ENCODE measurements at places on chromosomes 7 and 10.

DNA sequence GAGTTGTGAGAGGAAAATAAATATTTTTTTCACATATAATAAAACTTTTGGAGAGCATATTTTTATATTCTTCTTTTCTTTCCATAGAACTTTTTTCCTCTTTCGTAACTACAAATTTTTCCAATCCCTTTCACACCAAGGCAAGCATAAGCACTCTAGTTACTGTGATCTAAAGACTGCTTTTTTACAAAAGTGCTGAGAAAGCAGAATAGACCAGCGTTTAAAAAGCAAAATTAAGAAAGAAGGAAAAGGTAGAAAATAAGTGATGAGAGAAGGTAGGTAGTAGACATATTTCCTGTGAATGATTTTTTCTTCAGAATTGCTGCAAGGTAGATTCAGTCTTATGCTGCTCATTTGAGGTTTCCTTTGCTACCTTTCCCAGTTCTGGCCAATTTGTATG lies 195.5 kb downstream of the MBL2 start:
- no peak for DNase-seq

GRCh38 chr10:46096909-46097575 lies 51.0 kb upstream of the MSMB start:
- no peak for DNase-seq

DNA sequence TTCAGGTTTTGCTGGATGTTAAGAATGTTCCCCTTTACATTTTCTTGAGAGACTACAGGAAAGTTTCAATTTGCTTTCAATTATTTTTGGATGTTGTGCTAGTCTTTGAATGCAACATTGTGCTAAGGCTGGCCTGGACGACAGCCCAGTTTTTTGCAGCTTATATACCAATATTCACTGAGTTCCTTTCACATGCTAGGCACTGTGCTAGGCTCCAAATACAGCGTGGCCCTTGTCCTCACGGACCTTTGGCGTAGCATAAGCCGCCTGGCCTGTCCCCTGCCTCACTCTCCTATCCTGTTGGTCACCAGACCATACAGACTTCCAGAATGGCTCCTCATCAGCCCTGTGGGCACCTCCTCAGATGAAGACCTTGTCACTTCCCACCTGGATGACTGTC lies 19.5 kb upstream of the HSPA12A start:
- no peak for DNase-seq

DNA sequence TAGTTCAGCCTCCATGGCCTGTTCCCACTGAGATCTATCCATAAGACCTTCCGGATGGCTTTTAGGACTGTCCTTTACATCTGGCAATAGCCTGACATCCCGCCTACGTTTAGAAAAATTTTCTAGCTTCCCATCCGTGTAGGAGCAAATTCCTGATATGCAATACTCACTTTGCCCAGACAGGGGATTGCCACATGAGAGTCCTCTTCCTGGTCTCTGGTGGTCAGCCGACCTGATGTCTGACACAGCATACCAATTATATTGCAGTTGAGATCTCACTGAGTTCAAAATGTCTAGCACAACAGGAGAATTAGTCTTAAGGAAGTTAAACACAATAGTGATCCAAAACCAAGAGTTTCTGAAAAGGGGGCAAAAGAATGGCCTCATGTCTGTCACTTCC lies 9.4 kb upstream of the ETV1 start:
- DNase-seq = no peak

- no peak for DNase-seq
Measured at GRCh38 chr10:98186681-98187080, 52.2 kb downstream of the R3HCC1L start.

GRCh38 chr7:18004372-18004771 lies 23.3 kb downstream of the PRPS1L1 start:
- no peak for DNase-seq

- no peak for DNase-seq
Measured at GRCh38 chr10:13340068-13340467, 8.0 kb downstream of the SEPHS1 start.

DNA sequence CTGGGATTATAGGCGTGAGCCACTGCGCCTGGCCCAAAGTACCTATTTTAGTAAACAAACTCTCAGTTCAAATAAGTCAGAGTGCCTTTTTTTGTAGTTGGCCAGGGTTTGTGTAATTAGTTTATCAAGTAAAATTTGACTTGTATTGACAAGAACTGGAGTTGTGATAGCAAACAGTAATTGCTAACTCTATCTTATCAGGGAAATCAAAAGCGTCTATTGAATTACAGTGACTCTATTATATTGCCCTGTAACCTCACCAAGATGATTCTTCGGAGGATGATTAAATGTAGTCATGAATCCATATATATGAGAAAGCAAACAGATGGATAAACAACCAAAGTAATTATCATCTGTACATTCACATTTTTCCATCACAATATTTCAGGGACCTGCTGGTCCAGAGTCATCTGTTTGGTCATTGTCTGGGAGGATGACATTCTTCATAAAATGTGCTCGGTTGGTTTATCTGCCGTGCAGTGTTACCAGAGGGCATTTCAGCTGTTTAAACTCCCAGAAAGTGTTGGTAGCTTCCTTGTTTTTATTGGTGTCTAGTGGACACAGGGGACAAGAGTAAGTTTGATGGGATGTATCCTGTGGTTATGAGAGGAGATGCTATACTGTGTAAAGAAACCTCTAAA lies 35.6 kb downstream of the DOCK1 start:
- no peak for DNase-seq

DNA sequence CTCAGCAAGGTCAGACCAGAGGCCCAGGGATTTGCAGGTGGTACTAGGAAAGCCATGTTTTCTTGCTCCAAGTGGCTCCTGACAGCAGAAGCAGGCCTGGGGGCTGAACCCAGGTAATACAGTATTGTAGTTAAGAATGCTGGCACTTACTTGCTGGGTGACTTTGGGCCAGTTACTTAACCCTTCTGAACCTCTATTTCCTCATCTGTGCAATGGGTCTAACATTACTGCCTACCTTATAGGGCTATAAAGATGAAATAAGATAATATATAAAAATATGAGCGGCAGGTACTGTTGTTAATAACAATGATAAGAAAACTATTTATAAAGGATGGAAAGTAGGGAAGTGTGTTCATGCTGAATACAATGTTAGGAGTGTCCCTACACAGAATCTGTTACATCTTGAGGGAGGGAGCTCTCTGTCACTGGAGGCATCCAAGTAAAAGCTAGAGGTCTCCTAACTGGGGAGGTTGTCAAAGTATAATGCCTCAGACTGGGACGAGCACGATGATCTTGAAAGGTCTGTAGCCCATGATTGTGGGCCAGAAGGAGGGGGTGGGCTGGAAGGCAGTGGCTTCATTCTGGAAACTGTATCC lies 26.9 kb downstream of the ADAMTS14 start:
- no peak for DNase-seq

- no peak for DNase-seq
Measured at GRCh38 chr10:102455893-102456471, 4.6 kb upstream of the C10orf95 start.

DNA sequence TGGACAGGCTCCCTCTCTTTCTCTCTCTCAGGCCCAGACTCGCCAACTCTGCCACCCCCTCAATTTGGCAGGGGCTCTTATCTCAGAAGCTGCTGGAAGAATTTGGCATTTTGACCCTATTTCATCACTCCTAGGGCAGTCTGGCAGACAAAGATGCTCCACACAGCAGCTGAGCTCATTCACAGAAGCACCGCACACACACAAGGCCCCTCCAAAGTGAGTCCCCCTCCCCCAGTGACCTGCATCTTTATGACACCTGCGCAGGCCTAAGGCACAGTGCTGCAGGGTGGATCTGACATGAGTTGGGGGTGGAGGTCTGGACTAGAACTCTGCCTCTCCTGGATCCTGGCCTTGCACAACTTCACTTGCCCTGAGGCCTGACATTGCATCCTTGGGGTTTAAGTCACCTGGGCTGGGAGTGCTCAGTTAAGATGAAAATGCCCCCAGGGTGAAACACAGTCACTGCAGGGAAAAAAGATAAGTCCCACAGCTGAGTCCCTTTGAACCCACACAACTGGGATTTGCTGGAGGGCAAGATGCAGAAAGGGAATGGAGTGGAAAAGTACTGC lies 41.1 kb upstream of the DUSP5 start:
- no peak for DNase-seq

DNA sequence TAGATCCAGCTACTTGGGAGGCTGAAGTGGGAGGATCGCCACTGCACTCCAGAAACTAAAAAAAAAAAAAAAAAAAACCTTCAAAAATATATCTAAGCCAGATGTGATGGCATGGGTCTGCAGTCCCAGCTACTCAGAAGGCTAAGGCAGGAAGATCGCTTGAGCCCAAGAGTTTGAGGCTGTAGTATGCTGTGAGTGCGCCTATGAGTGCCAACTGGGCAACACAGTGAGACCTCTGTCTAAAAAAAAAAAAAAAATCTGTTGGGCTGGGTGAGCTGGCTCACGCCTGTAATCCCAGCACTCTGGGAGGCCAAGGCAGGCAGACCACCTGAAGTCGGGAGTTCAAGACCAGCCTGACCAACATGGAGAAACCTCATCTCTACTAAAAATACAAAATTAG lies 2.8 kb upstream of the CHCHD1 start:
- DNase-seq = no peak

- DNase-seq = no peak
Measured at GRCh38 chr10:101841826-101842225, 1.8 kb downstream of the KCNIP2 start.

DNA sequence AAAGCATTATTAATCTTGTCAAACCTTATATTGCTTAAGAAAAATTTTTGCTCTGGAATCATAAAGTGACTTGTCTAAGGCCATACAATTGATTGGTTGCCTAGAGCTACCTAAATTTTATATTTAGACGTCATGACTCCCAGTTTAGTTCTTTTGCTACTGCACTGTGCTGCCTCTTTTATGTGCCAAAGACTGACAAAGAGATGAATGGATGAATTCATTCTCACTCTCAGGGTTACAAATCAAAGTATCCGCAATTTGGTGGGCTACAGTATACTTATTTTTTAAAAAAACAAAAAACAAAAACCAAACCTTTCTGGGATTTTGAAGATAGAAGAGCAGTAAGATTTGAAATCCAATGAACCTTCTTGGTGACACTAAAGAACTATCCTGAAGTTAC lies 27.7 kb upstream of the TMEM229A start:
- no peak for DNase-seq

- no peak for DNase-seq
Measured at GRCh38 chr7:142799437-142799835, 28.7 kb downstream of the PRSS2 start.

DNA sequence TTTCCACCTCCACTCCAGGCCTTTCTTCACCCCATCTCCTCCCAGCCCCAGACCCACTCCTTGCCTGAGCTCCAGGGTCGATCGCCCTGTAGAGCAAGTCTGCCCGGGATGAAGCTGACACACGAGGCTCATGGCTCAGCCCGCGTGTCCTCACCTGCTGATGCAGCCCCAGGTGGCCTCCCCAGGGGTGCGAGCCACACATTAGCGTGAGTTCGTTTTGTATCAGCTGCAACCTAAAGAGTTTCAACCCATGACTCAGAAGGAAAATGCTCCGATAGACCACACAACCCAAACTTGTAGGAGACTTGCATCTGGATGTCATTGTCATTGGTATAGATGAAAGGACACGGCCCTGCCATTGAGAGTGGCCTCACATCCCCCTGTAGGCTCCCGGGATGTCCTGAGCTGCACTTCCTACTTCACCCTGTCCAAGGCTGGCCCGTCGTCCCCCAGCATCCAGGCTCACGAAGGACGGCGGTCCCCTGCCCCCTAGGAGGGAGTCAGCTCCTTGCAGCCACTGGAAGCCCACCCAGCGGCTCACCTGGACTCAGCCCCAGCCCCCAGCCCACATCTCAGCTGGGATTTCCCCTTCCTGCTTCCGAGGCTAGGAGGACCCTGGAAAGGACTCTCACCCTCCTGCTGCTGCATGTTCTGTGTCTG lies 97.7 kb downstream of the HTR5A start:
- no peak for DNase-seq

- DNase-seq = no peak
Measured at GRCh38 chr7:35003679-35004303, 33.5 kb downstream of the DPY19L1 start.

- DNase-seq = no peak
Measured at GRCh38 chr10:6399231-6399741, 180.8 kb downstream of the PRKCQ start.

GRCh38 chr10:132957131-132957530 lies 14.8 kb upstream of the CFAP46 start:
- DNase-seq = no peak

GRCh38 chr7:36312064-36312914 lies 77.4 kb upstream of the ANLN start:
- DNase-seq = no peak

DNA sequence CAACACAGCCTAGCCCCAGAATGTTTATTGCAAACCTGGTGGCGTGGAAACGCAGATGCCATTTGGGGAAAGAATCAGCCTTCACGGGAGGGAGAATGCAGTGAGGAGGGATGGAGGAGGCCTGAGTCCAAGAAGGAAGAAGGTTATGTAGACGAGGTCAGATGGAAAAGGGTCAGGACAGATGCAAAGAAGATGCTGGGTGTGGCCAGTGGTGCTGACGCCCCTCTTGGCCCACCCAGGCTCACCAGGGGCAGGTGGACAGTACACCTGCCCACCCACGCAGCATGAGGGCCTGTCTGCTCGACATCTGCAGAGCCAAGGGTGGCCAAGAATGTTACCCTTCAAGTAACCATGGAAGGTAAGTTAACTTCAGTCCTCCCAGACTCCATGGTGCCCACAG lies 40.5 kb downstream of the OAT start:
- DNase-seq = no peak

DNA sequence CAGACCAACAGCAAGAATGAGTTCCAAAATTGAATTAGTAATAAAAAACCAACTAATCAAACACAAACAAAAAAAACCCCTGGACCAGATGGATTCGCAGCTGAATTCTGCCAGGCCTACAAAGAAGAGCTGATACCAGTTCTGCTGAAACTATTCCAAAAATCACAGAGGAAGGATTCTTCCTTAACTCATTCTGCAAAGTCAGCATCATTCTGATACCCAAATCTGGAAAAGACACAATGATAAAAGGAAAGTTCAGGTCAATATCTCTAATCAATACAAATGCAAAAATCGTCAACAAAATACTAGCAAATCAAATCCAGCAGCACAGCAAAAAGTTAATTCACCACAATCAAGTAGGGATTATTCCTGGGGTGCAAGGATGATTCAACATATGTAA lies 6.1 kb upstream of the ABCA13 start:
- DNase-seq = no peak

DNA sequence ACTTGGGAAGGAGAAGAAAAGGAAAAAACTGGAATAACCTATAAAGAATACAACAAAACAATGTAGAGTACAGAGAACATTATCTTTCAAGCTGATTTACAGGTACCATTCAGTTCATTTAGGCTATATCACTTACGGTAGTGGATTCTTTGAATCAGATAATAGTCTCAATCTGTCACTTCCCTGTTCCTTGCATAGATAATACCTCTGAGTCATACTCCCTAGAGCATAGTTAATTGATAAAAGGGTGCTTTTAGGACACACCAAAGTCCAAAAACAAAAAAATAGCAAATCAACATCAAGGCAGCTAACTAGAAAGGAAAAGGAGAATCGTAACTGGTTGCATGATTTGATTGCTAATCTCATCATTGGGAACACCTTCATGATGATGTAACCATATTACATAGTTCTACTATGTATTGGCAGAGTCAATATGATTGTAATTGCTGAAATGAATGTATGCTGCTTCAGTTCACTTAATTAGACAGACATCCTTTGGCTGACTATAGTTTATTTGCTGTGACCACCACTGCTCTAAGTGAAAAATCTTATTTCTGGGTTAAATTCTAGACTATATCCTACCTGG lies 844.4 kb downstream of the GATA3 start:
- DNase-seq = no peak
